ENCODE measurements at places on chromosomes 11 and 22. TPM values are rescaled to one million over a fixed set of nuclear protein-coding genes. Genes with fewer than 3 reads are reported as not detected.

GRCh38 chr22:25395468-25395867 is 169.0 kb upstream of the GRK3 start:
- H3K4me3 ChIP-seq = no peak overlapping the region
- DNase-seq = no peak
- peaks cover 67% of the 10 kb centered on the region for H3K4me1 ChIP-seq
- no peaks in the 10 kb centered on the region for H3K27me3 ChIP-seq
- H3K27ac ChIP-seq = peak overlapping the region; percentile 54

PARVG gene
- total RNA-seq = 6.1 TPM

- H3K4me1 ChIP-seq = peaks cover 6% of the 10 kb centered on the region
- H3K27me3 ChIP-seq = no peaks in the 10 kb centered on the region
- no peak overlapping the region for H3K27ac ChIP-seq
- H3K4me3 ChIP-seq = no peak overlapping the region
- DNase-seq = peak; percentile 19
Measured at GRCh38 chr22:19981171-19981960, 35.3 kb downstream of the ARVCF start.

FREY1 gene
- 0.90 TPM for total RNA-seq

DNA sequence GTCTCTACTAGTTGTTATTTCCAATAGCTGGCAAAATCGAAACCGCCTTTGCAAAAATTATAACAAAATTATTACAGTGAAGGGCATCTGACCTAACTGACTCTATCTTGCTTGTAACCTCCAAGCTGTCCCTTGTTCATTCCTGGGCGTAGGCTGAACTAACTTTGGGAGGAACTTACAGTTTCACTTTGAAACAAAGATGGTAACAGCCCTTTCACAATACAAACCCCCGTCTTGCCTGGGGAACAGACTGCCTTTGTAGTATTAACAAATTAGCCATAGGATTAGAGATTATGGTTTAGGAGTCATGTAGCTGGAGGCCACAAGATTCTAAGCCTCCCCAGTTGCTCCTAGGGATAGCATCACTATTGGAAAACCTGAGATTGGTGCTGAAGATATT is 131.6 kb upstream of the HSD17B12 start:
- H3K27me3 ChIP-seq = no peaks in the 10 kb centered on the region
- DNase-seq = no peak
- no peak overlapping the region for H3K27ac ChIP-seq
- no peaks in the 10 kb centered on the region for H3K4me1 ChIP-seq
- no peak overlapping the region for H3K4me3 ChIP-seq

DNA sequence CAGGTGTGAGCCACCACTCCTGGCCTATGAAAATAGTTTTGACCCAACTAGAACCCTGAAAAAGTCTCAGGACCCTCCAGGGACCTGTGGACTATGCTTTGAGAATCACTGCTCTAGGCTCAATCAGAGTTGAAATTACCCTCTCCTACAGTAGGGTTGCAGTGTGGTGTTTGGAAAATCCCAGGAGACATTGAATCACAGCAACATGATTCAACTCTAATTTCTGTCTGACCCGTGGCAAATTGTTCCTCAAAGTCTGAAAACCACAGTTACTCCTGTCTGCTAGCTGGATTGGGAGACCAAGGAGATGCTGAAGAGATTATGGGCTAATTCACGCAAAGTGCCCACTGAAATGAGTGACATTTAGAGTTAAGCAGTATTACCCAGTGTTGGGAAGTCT is 5.4 kb upstream of the MTMR3 start:
- H3K27me3 ChIP-seq = no peaks in the 10 kb centered on the region
- no peaks in the 10 kb centered on the region for H3K4me1 ChIP-seq
- no peak overlapping the region for H3K4me3 ChIP-seq
- no peak overlapping the region for H3K27ac ChIP-seq
- no peaks in the 10 kb centered on the region for H3K36me3 ChIP-seq
- DNase-seq = no peak

SLC22A8 gene
- not detected for total RNA-seq

- no peaks in the 10 kb centered on the region for H3K4me1 ChIP-seq
- H3K4me3 ChIP-seq = no peak overlapping the region
- H3K27ac ChIP-seq = no peak overlapping the region
Measured at GRCh38 chr11:111183706-111184105, 61.8 kb upstream of the POU2AF2 start.
